ENCODE measurements at places on chromosomes 5 and 9.

DNA sequence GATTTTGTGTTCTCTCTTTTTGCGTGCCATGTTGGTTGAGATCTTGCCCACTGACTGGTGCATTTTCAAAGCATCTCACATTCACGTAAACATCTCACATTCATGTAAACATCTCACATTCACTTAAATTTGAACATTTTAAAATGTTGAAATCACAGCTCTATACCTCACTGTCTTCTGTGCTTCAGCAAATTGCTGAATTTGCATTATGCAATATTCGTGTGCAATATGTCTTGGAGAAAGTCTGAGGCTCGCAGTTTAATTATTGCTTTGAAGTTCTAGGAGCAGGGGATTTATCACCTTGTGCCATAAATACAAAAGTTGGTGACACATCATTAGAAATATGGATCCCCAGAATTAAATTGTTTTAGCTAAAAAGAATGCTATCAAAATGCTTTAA, 42.6 kb downstream of the TNFSF15 start:
- DNase-seq, result no peak

GRCh38 chr5:24555229-24555628, 89.5 kb downstream of the CDH10 start:
- DNase-seq, result no peak

- DNase-seq, result no peak
These were observed 114.4 kb upstream of the PPP1R26 start for GRCh38 chr9:135365013-135365768.

GRCh38 chr9:35490155-35490909, 421 bp downstream of the RUSC2 start:
- no peak for DNase-seq

DNA sequence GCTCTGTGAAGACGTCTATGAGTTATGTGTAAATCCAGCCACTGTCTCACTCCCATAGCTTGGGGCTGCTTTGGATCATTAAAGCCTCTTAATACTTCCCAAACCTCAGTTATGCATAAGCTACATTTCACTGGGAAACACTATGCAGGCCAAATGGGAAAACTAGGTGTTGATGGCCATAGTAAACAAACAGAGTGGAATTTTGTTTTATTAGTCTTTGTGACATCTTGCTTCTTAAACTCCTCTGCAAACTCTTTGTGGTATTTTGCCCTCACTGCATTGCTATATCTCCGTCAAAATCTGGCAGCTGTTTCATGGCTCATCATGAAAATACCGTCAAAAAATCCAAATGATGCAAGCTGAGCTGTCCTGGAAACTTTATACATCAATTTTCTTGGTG, 167.2 kb upstream of the HMHB1 start:
- DNase-seq, result no peak

- no peak for DNase-seq
These were observed 72.5 kb downstream of the LIFR start for GRCh38 chr5:38483805-38484398.

GRCh38 chr5:1673042-1673677, 126.5 kb downstream of the MRPL36 start:
- DNase-seq, result no peak
